ENCODE measurements at places on chromosomes 11 and 22.

DNA sequence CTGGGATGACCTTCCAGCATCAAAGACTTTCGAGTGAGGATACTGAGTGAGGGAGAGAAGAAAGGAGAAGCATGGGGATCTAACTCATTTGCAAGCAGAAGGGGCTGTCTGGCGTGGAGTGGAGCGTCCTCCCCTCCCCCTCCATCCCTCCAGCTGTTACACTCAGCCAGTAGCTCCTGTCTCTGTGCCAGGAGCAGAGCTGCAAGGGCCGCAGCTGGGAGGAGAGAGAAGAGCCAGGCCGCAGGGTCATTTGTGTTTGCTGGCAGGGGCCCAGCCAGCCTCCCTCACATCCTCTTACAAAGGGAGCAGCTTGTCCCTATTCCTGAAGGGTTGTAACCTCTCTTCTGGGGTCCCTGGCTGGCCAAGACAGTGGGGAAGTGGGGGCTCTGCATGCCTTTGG, 57.9 kb downstream of the NECTIN1 start:
- no peak for DNase-seq

- no peak for DNase-seq
Observed at GRCh38 chr11:112367461-112367860, 106.8 kb upstream of the PLET1 start.

DNA sequence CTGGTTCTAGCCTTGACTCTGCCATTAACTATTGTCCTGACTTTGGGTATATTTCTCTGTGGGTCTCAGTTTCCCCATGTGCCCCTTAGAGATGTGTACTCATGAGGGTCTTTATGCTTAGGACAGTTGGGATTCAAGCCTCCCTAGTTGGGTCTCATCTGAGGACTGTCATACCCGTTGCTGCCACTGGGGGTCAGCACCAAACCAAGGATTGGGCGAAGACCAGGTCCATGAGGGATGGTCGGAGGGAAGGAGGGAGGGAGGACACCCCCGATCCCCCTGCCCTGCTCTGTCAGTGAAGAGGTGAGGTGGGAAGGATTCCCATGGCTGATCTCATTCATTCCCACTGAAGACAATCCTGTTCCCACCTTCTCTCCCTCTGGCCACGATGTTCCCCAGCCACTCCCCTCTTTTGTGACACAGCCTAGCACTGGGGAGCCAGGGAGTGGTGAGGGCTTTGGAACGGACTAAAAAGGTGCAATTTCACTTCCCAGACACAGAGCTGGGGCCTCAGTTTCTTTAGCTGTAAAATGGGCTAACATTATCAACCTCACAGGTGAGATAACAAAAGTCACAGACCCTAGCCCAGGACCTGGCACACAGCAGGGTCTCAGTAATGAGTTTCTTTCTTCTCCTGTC, 12.4 kb upstream of the KLHL35 start:
- DNase-seq, result peak; percentile 61

DNA sequence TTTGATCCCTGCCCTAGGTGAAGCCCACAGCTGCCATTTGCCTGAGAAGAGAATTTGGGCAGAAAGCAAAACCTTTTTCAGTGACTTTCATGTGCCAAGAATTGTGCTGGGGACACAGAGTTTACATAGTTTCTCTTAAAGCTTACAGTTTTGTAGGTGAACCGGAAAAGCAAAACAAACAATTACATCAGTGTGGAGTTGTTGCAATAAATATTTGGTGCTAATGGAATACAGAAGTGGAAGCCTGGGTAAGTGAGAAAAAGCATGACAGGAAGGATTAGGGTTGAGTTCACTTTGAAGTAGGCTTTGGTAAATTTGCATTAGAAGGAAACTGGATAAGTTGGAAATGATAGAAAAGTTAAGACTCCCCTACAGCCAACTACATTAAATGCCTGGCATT, 82.7 kb downstream of the RASSF10 start:
- DNase-seq, result no peak

GRCh38 chr11:95715777-95716241, 73.8 kb downstream of the FAM76B start:
- no peak for DNase-seq

- DNase-seq, result no peak
Observed at GRCh38 chr11:83611031-83611430, 324.9 kb upstream of the CCDC90B start.

GRCh38 chr11:6654281-6655019, 1.2 kb downstream of the DCHS1 start:
- DNase-seq, result no peak

GRCh38 chr11:19739872-19740271, 27.2 kb downstream of the NAV2 start:
- no peak for DNase-seq

DNA sequence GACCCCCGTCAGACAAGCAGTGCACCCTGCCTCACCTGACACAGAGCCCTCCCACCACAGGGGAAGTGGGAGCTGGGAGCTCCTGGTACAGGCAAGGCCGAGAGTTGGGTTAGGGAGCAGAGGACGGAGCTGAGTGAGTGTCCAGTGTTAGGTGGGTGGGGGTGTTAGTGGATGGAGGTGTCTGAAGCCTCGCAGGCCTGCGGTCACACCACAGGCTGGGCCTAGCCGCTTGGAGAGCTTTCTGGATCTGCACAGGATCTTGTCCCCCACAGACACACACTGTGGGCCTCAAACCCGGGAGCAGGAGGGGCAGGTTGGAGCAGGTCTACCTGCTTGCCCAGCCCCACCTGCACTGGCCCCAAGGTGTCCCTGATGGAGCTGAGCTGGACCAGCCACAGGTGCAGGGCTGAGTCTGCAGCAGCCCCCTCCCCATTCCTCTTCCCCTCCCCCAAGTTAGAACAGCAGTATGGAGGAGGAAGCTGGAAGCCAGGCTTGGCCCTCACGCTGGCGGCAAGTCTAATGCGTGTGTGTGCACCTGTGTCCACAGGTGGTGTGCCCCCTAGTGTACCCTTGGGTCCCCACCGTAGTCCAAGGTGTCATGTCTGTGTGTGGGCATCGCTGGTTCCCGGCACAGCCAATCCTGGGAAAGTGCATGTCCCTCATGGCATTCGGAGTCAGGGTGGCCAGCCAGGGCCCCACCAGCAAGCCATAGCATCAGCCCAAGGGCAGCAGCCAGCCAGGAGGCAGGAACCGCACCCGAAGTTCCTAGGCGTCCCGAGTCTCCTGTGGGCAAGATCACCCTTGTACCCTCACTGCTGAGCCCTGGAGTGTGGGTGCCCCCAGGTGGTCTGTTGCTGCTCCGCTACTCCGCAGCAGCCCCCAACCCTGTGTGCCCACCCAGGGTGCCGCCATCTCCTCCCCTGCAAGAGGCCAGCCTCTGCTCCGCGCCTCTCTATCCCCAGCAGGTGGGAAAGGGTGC, 2.0 kb upstream of the GATD1 start:
- DNase-seq, result no peak

DNA sequence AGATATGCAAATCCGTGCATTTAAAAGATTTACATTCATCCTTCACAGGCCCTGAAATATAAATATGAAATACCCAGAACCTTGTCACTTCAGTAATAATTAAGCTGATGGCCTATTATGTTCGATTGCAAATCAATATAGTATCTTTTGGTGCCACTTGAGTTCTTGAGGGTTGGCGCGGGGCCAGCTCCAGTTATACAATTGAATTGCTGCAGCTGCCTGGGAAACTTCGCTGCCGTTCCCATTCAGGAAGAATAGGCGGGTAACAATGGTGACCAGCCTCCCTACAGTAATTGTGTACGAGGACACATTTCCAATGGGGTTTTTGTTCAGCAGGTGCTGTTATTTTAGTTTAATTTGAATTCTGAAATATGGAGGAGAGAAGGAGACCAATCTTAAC, 451.2 kb downstream of the INSC start:
- DNase-seq, result no peak

- DNase-seq, result no peak
Observed at GRCh38 chr11:102118937-102119336, 8.7 kb downstream of the YAP1 start.

DNA sequence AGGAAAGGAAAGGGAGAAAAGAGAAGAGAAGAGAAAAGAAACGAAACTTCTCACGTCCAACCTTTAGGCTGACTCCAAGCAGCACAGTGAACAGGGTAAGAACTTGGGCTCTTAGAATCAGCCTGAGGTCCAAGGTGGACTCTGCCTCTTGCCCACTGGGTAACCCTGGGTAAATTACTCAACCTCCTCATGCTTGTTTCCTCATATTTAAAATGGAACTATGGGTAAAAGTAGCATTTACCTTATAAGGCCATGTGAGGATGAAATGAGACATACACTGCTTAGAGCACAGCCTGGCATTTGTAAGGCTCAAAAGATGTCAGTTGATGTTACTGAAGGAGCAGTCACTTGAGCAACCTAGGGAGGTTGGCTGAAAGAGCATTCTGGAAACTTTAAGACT, 107.9 kb downstream of the C11orf58 start:
- DNase-seq, result no peak

GRCh38 chr11:93857413-93858120, 7.1 kb upstream of the VSTM5 start:
- no peak for DNase-seq

DNA sequence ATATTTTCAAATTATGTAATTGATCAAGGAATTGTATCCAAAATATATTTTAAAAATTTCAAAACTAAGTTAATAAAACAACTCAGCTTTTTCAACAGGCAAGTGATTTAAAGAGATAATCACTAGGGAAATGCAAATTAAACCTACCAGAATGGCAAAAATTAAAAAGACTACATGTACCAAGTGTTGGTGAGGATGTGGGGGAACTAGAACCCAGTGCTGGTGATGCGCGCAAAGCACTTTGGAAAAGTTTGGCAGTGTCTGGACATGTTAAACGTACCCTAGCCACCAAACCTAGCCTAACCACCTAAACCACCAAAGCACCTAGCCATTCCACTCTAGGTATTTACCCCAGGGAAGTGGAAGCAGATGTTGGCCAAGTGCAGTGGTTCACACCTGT, 22.9 kb downstream of the PACSIN2 start:
- DNase-seq, result no peak

GRCh38 chr11:206526-207207, 532 bp downstream of the BET1L start:
- no peak for DNase-seq

DNA sequence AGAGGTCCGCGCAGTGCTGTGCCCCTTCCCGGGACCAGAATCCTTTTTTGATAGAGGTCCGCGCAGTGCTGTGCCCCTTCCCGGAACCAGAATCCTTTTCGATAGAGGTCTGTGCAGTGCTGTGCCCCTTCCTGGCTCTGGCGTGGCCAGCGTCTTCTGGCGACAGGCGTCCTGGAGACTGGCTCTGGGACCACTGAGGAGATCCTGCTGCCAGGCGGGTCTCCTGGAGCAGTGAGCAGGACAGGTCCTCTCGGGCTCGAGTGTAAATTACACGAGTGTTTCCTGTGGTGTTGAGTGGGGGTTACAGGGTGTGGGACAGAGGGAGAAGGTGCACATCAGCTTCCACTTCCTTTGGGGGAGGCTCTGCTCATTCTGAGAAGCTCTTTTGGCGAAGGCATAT, 98.1 kb downstream of the TBC1D22A start:
- DNase-seq, result no peak

GRCh38 chr22:28915969-28916368, 32.6 kb downstream of the ZNRF3 start:
- DNase-seq, result no peak

DNA sequence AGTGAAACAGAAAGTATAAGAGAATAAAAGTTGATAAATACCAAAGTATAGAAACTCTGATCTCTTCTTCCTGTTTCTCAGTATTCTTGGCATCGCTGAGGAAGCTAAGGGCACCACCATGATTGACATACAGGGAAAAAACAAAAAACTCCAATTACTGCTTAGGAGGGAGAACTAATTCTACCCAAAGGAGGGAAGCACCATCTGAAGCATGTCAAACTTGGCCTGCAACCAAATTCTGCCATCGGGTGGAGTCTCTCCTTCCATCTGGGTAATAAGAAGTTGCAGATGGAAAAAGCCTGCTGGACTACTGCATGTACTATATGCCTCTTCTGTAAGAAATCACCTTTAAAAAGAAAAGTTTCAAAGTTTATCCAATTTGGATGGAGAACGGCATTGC, 30.5 kb upstream of the PPP2R1B start:
- peak; percentile 98 for DNase-seq

DNA sequence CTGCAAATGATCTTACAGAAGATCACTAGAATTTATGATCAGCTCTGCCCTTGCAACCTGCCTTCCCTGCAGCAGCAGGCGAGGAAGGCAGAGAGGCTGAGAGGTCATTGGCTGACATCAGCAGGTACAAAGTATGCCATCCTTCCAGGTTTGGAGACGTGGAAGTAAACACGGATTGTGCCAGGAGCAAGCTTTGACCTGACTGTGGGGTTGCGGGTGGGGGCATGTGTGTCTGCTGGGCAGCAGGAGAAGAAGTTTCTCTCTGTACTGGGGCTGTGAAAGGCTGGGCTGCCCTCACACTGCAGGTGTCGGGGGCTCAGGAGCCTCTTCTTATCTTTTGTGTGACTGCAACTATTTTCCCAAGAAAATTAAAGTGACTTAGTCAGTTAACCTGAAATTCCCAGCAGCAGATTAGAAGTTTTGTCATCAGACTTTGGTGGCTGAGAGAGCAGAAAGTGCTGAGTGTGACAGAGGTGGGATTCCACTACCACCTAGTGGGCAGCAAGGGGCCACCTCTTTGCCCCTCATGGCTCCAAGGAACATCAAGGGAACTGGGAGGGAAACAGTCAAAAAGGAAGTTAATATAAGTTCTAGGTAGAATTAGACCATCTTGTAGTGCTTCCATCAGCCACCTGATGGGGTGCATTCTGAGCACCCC, 565.9 kb downstream of the ETS1 start:
- DNase-seq, result no peak

DNA sequence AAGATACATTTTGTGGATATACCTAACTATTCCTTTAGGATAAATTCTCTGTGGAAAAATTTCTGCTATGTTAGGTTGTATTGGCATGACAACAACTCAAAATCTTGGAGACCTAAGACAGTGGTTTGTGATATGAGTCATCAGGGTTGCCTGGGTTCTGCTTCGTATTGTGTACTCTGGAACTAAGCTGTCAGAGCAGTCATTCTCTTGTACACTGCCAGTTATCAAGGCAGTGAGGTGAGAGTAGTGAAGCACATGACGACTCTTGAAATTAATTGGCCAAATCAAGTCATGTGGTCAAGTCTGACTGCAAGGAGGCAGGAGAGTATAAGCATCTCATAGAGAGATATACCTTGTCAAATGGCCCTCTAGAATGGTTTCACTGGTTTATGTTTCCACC, 104.4 kb downstream of the FANCF start:
- peak; percentile 59 for DNase-seq

- no peak for DNase-seq
Observed at GRCh38 chr11:35662061-35662648, 420 bp upstream of the TRIM44 start.

DNA sequence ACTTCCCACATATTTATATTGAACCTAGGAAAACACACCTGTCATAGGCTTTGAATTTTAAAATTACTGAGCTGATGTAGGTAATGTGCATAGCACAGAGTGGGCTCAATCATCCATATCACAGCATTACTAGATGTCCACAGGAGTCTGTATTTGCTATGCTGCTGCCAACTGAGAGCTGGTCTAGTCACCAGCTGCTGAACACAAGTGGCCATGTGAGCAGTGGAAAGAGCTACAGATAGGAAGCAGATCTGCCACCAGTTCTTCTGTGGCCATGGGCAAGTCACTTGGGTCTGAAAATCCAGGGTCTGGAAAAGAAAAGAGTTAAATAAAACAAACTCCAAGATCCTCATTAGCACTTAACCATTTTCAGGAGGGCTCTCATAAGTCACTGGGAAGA, 91.8 kb downstream of the APIP start:
- no peak for DNase-seq

Measured in NCI-H446 (cell line).